H54 (cell line): ENCODE measurements at places on chromosomes 16 and 17.

DNA sequence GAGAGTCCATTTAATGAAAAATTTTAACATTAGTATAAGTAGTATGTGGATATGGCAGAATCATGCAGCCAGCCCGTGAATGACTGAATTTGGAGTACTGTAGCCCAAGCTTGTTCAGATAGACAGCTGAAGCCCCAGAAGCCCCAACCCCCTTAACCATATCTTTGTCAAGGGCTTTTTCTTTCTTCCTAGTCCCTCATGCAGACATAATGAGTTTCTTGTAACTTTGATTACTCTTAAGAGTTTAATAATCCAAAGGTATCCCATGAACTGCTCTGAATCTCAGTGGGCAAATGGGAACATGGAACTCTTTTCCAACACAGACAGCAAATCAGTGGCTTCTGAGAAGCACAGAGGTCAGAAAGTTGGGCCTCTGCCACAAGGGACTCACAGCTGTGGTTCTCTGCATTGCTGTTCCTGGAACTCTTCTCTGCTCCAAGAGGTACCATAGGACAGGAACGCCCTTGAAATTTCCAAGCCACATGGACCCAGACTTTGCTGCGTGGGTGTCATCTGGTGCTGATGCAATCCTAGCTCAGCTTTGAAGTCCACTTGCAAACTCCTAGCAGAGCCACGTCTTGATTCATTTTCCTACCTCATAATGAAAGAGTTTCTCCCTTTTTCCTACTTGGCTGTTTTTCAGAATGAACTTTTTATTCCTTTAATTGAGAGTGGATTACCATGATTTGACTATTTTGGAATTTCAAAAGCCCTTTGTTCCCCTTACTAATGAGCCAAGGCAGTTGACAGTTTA, 18.1 kb downstream of the LYRM1 start:
- no peak for DNase-seq

- no peak for DNase-seq
Observed at GRCh38 chr16:10339777-10340732, 45.8 kb upstream of the ATF7IP2 start.

- no peak for DNase-seq
Observed at GRCh38 chr17:55318715-55319487, 54.1 kb downstream of the HLF start.

GRCh38 chr17:48453447-48453846, 23.4 kb upstream of the SKAP1 start:
- no peak for DNase-seq

DNA sequence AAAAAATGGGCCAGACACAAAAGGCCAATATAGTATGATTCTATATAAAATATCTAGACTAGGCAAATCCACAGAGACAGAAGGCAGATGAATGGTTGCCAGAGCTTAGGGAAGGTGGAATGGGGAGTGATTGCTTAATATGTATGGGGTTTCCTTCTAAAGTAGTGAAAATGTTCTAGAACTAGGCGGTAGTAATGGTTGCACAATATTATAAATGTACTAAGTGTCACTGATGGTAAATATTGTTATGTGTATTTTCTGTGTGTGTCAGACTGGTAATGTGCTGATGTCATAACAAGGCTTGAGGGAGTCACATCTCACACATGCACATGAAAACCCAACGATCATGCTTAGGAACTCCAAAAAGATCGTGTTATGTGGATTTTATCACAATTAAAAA, 106.9 kb upstream of the SIAH1 start:
- no peak for DNase-seq

DNA sequence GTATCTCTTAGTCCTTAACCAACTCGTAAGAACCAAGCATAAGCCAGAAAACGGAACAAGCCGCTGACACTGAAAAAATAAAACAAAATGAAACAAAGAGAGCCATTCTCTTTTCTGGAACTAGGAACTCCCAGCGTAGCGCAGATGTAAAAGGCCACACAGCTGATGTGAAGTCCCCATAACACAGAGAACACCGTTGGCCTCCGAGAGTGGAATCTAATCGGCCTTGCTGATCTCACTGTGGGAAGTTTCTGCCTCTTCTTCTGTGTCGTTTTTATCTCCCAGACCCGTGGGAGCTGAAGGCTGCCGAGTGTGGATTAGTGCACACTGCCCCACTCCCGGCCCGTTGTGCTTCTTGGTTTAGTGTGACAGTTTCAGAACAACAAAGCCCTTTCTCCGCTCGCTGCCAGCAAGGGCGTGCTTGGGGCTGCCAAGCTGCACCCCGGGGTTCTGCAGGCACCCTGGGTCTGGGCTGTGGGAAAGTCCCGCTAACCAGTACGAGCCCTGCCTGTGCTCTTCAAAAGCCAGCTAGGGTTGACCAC, 21.7 kb downstream of the TTYH2 start:
- no peak for DNase-seq

DNA sequence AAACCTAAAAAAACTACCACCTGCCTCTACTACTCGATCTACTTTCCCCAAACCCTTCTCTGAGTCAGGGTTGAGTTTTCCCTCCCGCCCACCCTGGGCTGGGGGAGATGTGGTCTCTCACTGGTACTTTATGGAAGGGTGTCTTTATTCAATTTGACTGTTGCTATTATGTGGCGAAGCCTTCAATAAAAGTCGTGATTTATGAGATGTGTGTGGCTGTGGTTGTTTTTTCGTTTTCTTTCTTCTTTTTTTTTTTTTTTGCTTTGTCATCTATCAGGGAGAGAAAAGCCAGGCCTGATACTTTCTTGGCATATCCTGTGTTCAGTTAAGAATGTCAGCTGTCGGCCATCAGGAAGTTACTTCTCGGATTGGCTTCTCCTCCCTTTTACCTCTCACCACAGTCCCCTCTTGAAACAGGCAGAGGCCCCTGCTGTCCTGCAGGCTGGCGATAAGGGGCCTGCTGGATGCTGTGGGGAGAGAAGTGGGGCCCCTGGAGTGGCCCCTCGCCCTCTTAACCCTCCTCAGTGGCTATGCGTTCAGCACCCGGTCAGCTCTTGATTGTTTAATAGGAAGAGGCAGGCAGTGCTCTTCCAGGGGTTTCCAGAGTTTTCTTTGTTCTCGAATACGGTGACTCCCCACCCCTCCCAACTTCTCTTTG, 123.0 kb downstream of the MSI2 start:
- no peak for DNase-seq

DNA sequence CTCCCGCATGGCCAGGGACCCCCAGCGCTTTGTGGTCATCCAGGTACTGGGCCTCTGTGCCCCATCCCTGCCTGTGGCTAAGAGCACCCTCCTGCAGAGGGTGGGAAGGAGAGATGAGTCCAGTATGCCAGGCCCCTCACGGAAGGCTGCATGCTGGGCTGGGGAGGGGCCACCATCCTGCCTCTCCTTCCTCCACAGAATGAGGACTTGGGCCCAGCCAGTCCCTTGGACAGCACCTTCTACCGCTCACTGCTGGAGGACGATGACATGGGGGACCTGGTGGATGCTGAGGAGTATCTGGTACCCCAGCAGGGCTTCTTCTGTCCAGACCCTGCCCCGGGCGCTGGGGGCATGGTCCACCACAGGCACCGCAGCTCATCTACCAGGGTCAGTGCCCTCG, 3.7 kb downstream of the MIEN1 start:
- no peak for DNase-seq

DNA sequence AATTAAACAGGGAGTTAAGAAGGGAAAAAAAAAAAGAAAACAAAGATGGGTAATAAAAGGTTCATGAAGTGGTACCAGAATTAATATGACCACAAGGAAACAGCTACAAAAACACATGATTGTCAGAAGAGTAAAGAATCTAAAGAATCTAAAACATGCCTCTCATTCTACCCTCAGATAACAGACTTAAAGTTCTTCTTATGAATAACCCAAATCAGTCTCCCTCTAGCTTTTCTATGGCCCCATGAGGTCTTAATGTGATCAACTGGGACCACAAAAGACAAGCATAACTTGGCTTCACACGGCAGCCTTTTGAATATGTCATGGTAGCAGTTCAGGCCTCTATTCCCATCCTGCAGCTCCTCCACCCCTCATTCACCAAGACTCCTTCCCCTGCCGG, 6.9 kb downstream of the MYH10 start:
- DNase-seq: no peak

GRCh38 chr16:28202147-28202746, 9.5 kb downstream of the XPO6 start:
- peak; percentile 30 for DNase-seq

DNA sequence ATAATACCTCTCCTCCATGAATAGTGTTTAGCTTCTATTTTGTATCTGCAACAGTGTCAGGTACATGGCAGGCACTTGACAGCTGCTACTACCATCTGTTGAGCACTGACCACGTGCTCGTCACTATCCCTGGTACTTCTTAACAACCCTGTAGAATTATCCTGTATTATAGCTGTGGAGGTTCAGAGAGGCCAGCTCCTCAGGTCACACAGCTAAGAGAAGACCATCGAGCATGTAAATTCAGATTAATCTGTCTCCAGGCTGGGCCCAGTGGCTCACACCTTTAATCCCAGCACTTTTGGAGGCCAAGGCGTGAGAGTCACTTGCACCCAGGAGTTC, 26.3 kb downstream of the WSB1 start:
- no peak for DNase-seq

DNA sequence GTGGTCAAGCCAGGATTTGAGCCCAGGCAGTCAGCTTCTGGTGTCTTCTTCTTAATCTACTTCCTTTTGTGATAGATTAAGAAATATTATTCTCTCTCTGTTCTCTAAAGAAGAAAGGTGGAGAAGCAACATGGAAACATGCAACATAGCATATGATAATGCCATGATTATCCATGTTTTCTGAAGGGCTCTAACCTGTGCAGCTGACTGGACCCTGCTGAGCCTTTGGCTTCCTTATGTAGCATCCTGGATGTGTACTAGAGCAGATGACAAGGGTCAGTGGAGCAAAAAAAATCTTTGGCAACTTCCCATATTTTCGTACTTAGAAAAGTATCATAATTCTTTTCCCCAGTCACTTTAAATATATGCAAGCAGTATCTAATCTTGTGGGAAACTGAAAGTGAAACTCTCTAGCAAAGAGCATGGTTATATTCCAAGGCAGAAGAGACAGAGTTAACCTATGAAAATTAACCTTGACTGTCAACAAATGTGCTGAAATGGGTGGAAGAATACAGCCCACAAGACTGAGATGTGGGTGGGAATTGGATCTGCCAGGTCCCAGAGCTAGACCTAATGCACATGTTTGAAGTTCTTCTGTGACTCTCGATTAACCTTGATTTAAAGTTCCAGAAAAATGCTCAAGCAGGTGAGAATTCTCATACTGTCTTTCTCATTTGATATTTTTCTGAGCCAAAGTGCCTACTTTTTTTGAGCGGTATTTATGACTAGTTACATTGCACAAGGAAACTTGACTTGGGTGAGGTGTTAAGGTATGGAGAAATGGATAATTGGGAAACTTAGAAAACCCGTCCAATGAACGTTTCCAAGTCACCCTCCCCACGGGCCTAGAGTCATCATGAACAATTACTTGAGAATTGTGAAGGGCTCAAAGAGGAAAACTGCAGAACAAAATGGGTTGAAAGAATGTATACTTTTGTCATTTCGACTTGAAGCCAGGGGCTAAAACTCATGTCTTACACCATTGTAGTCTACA, 248.6 kb downstream of the FTO start:
- DNase-seq: no peak

DNA sequence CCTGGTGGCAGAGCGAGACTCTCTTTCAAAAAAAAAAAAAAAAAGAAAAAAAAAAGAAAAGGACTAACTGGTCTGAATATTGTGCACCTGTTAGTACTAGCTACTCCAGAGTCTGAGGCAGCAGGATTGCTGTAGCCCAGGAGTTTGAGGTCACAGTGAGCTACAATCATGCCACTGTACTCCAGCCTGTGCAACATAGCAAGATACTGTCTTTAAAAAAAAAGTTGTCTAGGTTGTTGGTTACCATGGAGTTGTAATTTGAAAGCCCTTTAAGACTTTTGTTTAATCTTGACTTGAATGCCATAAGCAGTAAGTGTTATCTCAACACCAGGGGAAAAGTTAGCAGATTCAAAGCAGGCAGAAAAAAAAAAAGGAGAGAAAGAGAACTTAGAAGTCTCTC, 10.9 kb upstream of the C16orf54 start:
- no peak for DNase-seq

GRCh38 chr16:84526794-84527531, 22.5 kb upstream of the MEAK7 start:
- DNase-seq: no peak

GRCh38 chr16:87533061-87533460, 40.2 kb upstream of the ZCCHC14 start:
- no peak for DNase-seq

DNA sequence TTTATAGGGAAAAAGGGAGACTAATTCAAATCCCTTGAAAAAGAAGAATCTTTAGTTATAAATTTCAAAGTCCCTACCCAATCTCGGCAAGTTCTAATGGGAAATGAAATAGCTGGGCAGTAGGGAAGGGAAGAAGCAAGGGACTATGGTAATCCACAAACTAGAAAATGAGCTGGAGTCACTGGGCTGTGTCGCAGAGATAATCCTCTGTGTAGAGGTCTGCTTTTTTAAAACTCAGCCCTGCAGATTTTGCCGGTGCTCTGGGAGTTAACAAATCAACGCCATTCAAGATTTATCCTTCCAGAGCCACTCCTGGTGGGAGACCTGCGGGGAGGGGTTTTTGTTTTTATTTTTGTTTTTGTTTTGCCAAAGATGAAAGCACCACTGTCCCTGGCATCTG, 20.8 kb downstream of the SNX11 start:
- DNase-seq: no peak

GRCh38 chr17:8474826-8475225, 39.1 kb downstream of the NDEL1 start:
- no peak for DNase-seq

- peak; percentile 66 for DNase-seq
Observed at GRCh38 chr17:81959362-81960129, 1.4 kb downstream of the NOTUM start.

DNA sequence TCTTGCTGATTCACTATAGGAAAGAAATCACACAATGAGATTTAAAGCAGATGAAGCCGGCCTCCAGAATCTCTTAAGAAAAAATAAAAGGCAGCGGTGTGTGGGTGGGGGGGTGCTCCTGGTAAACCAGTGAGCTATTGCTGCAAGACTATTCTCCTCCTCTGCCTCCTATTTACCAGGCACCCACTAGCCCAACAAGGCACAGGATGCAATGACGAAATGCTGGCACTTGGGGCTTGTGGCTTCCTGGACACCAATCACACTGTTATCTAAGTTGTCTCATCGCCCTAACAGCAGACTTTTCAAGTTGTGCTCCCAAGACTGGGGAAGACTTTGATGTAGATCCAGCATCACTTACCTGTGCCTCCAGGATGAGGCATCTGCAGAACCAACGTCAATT, 50.2 kb upstream of the NDRG4 start:
- no peak for DNase-seq

GRCh38 chr17:21039839-21040575, 2.8 kb downstream of the USP22 start:
- DNase-seq: peak; percentile 33

GRCh38 chr17:4870855-4871254, 28.5 kb upstream of the C17orf107 start:
- no peak for DNase-seq

DNA sequence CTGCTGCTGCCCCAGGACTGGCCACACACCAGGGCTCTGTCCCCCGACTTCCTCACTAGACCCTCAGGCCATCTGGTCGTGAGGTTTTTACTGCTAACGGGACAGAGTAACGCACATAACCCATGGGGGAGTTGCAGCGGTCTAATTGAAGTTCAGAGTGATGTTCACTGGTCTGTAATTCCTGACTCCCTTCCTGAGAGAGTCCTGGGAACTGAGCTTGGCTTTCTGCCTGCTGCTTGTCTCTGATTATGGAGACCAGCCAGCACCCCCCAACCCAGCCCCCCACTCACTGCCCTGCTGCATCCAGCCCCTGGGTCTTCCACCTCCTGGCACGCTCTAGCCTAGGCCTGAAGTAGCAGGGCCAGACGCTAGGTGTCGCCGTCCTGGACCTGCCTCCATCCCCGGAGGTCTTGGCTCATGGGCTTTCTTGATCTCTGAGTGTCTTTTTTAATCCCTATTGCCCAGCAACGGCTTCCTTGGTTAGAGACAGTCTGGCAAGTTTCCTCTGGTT, 192.9 kb downstream of the CCDC182 start:
- DNase-seq: no peak
